NB4 (cell line): ENCODE measurements at places on chromosomes 16 and 17.
A peak's percentile ranks its signal among the peaks of the same experiment; 100 is the strongest.

GRCh38 chr17:48693178-48693577 lies 29.1 kb downstream of the PRAC1 start:
- DNase-seq = no peak

DNA sequence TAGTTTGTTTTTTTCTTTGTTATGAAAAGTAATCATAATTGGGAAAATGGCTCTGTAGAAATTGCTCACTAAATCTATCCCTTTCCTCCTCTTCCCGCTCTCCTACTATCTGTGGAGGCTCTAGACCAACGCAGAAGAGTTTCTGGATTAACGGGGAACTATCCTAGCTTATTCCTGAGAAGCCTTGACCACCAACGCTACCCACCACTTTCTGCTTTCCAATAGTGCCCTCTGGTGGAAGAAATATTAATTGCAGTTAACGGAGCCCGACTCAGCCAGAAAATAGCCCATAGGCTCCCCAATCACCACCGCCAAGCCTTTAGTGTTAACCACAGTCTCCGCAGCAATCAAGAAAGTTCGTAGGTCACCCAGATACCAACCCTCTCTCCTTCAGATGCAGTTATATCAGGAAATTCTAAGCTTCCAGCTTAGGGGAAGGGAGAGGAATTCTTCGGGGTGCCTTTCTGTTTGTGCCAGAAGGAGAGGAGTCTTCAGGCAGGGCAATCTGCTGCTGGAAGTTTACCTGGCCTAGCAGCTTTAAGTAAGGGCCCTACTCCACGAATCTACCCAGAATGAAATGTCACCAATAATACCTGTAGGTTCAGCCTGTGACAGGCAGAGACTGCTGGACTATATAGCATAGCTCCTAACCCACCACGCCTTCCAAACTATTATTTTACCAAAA lies 23.0 kb upstream of the NSRP1 start:
- DNase-seq = peak; percentile 78

- no peak for DNase-seq
Measured at GRCh38 chr17:69325518-69326376, 1.2 kb downstream of the ABCA5 start.

- DNase-seq = peak; percentile 44
Measured at GRCh38 chr17:41781404-41782110, 5.0 kb downstream of the JUP start.

DNA sequence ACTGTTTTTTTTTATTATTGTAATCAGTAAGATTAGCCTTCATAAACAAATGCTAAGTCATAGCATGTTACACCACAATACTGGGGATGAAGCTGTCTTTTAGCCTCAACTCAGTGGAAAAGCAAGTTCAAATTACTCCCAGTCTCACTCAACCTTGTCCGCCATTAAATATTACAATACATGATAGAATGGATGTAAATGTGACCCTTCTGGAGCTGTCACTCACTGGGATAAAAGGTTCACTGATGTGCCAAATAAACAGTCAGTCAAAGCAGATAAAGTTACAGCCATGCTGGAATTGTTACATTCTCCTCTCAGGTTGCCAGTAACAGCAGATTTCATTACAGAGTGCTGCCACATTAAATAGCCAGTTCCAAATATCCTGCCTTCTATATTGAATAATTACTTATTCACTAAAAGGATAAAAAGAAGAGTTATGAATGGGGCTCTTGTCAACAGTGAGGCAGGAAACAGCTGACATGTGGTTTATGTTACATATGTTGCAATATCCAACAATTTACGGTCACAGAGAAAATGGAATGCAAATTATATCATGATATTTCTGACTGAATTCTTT lies 53.4 kb downstream of the BRIP1 start:
- peak; percentile 56 for DNase-seq

DNA sequence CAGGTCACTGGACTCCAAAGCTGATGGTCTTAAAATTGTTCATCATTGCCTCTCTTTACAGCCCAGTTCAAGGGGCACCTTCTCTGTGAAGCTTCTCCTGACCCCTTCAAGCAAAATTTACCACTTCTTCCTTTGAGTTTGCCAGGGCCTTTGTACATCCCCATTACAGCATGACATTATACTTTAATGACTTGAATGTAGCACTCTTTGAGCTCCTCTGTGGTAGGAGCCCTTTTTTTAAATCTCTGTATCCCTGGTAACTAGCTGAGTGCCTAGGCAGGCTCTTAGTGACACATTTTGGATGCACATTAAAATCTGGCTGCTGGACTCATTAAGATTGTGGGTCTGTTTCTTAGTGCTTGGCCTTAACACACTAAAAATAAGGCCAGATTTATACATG lies 412.1 kb downstream of the CA10 start:
- no peak for DNase-seq

GRCh38 chr16:74033441-74033995 lies 263.1 kb upstream of the PSMD7 start:
- no peak for DNase-seq

- DNase-seq = no peak
Measured at GRCh38 chr16:76819226-76819916, 371.6 kb upstream of the MON1B start.

- DNase-seq = no peak
Measured at GRCh38 chr17:63512896-63513644, 10.1 kb upstream of the KCNH6 start.

- no peak for DNase-seq
Measured at GRCh38 chr17:44917456-44917855, 2.2 kb upstream of the GFAP start.

- no peak for DNase-seq
Measured at GRCh38 chr16:31871510-31871909, 2.1 kb upstream of the ZNF267 start.

DNA sequence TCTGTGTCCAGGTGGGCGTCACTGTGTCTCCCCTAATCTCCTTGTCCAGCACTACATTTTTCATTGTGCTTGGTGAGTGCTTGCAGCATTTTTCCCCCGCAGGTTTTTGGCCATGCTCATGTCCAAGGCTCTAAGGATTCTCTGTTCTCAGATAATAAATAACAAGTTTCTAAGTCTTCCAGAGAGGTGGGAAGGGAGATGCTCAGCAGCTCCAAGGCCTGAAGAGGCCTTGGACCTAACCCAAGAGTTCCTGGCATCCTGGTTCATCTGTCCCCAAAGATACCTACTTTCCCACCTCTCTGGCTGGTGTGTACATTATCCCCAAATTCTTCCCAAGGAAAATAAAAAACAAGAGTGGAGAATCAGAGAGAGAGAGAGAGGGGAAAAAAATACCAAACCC lies 45.3 kb downstream of the MEOX1 start:
- no peak for DNase-seq

DNA sequence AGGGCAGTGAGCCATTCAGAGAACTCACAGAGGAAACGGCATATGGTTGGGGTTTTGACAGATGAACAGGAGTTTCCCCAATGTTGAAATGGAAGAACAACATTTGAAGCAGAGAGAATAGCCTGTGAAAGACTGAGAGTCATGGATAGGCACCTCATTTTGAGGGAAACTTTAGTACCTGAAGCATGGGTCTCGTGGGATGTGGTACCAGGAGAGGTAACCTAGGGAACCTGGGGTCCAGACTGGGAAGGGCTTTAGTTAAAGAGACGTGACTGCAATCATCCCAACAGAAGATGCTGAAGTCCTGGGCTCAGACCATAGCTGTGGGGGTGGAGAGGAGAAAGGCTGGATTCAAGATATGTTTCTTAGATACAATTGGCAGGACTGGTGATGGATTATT lies 137.8 kb upstream of the CCL2 start:
- no peak for DNase-seq

- DNase-seq = no peak
Measured at GRCh38 chr17:55983096-55983495, 170.2 kb upstream of the ANKFN1 start.

GRCh38 chr17:19958023-19958422 lies 19.6 kb downstream of the AKAP10 start:
- no peak for DNase-seq

DNA sequence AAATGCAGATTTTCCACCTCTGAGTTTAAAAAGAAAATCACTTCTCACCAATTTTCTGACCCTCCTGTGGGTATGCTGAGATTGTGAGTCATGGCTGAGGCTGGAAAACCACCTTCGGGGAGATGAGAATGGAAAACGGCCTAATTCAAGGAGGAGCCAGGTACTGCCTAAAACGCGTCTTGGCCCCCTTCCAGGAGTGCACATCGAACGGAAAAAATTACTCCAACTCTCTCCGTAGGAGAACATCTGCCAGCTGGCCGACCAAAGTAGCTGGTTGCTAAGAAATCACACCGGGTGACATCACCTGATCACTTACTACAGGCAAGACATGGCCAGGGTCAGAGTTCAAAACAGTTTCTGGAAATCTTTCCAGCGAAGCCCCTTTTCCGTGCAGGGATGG lies 107.6 kb downstream of the ZNF423 start:
- DNase-seq = no peak
